ENCODE measurements at places on chromosomes 4 and X.

- no peaks in the 10 kb centered on the region for H3K27me3 ChIP-seq
- H3K4me3 ChIP-seq, result no peak overlapping the region
- no peaks in the 10 kb centered on the region for H3K36me3 ChIP-seq
- H3K4me1 ChIP-seq, result no peaks in the 10 kb centered on the region
- DNase-seq, result no peak
Measured at GRCh38 chr4:5204781-5205180, 153.5 kb downstream of the STK32B start.

DNA sequence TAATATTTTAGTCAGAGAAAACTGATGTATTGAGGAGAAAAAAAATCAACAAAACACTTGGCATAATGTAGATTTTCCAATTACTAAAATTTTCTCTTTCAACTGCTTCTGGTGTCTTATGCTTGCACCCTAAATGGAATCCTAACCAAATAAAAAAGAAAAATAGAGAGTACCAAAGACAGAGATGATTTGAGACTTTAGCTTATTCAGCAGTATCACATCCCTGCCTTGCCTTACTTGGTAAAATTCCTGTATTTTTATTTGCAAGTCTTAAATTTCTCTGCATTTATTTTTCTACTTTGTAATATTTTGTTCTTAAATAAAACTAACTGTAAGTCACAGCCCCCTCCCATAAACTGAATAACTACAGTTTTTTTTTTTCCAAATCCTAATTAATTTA lies 950.5 kb upstream of the INTU start:
- no peaks in the 10 kb centered on the region for H3K36me3 ChIP-seq
- DNase-seq, result no peak
- no peaks in the 10 kb centered on the region for H3K27me3 ChIP-seq
- H3K27ac ChIP-seq, result no peak overlapping the region
- H3K4me3 ChIP-seq, result no peak overlapping the region

- no peak overlapping the region for H3K27ac ChIP-seq
- H3K4me1 ChIP-seq, result peaks cover 4% of the 10 kb centered on the region
Measured at GRCh38 chr4:150384249-150384648, 197.7 kb upstream of the MAB21L2 start.

DNA sequence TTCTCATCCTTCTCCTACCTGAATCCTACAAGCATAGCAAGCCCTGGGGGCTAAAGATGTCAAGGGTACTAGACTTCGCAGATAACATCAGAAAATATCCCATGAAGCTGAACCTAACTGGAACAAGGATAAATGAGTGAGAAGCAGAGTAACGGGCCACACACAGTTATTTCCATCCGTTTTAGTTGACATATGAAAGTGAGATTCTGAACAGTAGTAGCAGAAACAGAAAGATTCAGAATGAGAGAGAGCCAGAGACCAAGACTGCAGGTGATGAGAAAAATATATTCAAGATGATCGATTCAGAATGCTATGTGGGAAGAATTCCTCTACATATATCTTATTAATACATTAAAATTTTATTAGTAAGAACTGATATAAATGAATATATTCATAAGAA lies 165.1 kb downstream of the TSPAN5 start:
- no peak overlapping the region for H3K27ac ChIP-seq
- no peaks in the 10 kb centered on the region for H3K27me3 ChIP-seq
- peaks cover 6% of the 10 kb centered on the region for H3K4me1 ChIP-seq
- DNase-seq, result no peak
- H3K36me3 ChIP-seq, result peaks cover 2% of the 10 kb centered on the region

GRCh38 chrX:46758163-46758955 lies 559 bp downstream of the SLC9A7 start:
- H3K27ac ChIP-seq, result peak overlapping the region; percentile 84
- H3K36me3 ChIP-seq, result peaks cover 2% of the 10 kb centered on the region
- no peaks in the 10 kb centered on the region for H3K27me3 ChIP-seq
- DNase-seq, result peak; percentile 13
- H3K4me1 ChIP-seq, result peaks cover 24% of the 10 kb centered on the region
- H3K4me3 ChIP-seq, result peak overlapping the region; percentile 97

DNA sequence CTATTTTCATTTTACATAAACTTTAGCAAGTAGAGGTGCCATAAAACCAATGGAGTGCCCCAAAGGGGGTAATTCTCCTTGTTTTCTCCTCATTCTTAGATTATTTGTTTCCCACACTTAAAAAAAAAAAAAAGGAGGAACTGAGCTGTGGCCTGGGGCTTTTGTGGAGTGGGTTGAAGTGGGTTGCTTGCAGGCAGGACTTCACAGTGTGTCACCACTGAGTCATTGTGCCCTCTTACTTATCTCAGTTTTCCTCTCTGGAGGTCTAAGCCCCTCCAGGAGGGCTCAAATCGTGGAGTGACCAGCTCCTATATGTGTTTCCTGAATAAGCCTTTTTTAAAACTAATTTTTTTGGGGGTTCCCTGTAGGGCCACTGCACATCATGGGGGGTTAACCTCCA lies 69.0 kb downstream of the SLC16A2 start:
- H3K27ac ChIP-seq, result no peak overlapping the region
- no peak overlapping the region for H3K4me3 ChIP-seq
- no peak for DNase-seq
- peaks cover 3% of the 10 kb centered on the region for H3K4me1 ChIP-seq
- H3K36me3 ChIP-seq, result no peaks in the 10 kb centered on the region

- peaks cover 11% of the 10 kb centered on the region for H3K36me3 ChIP-seq
- no peak overlapping the region for H3K4me3 ChIP-seq
- H3K27ac ChIP-seq, result peak overlapping the region; percentile 86
- H3K4me1 ChIP-seq, result peaks cover 42% of the 10 kb centered on the region
- H3K27me3 ChIP-seq, result no peaks in the 10 kb centered on the region
Measured at GRCh38 chr4:101156619-101157310, 190.6 kb downstream of the PPP3CA start.

GRCh38 chr4:151484396-151485102 lies 75.6 kb downstream of the FHIP1A start:
- no peak for DNase-seq
- H3K27me3 ChIP-seq, result peaks cover 9% of the 10 kb centered on the region
- H3K36me3 ChIP-seq, result no peaks in the 10 kb centered on the region
- H3K27ac ChIP-seq, result no peak overlapping the region
- H3K4me3 ChIP-seq, result no peak overlapping the region
- no peaks in the 10 kb centered on the region for H3K4me1 ChIP-seq

DNA sequence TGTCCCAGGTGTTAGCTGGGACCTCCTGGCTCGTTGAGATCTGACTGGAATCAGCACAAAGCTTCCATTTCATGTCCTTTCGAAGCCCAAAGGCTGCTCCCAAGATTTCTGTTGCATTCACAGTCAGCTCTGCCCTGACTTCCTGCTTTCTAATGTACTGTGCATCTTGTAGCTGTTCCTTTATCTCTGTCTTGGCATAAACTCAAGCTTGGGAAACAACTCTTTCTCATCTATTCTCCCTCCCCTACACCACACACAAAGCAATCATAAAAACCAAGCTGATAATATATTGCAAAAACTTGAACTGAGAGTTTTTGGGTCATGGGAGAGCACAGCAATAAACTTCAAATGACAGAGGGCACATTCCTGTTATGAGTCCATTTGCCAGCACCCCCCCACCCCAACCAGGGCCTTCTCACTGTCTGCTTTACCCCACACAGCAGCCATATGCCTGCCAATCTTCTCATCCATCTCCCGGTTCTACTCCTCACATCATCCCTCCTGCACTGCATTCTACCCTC lies 76.3 kb downstream of the SYNPO2 start:
- H3K36me3 ChIP-seq, result no peaks in the 10 kb centered on the region
- no peaks in the 10 kb centered on the region for H3K27me3 ChIP-seq
- no peak for DNase-seq
- H3K4me3 ChIP-seq, result no peak overlapping the region
- H3K4me1 ChIP-seq, result peaks cover 3% of the 10 kb centered on the region

GRCh38 chr4:140315970-140316369 lies 57.5 kb upstream of the SCOC start:
- no peak overlapping the region for H3K4me3 ChIP-seq
- H3K4me1 ChIP-seq, result no peaks in the 10 kb centered on the region
- peaks cover 11% of the 10 kb centered on the region for H3K27me3 ChIP-seq
- H3K36me3 ChIP-seq, result no peaks in the 10 kb centered on the region
- no peak overlapping the region for H3K27ac ChIP-seq

GRCh38 chrX:18548996-18549395 lies 122.9 kb downstream of the RS1 start:
- no peak overlapping the region for H3K4me3 ChIP-seq
- H3K27me3 ChIP-seq, result no peaks in the 10 kb centered on the region
- H3K36me3 ChIP-seq, result peaks cover 2% of the 10 kb centered on the region
- peaks cover 6% of the 10 kb centered on the region for H3K4me1 ChIP-seq
- no peak overlapping the region for H3K27ac ChIP-seq

DNA sequence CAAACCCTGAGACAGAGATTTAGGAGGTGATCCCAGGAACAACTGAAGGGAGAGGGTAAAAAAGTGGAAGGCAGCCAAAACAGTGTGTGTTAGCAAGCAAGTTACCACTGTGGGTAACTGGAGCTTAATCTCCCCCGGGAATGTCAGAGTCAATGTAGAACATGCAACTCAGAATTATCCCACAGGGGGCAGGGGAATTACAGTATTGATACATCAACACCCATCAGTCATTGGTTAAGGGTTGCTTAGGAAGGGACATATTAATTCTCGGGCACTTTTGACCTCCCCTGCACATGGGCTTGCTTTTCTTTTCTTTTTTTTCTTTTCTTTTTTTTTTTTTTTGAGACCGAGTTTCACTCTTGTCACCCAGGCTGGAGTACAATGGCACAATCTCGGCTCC lies 29.3 kb downstream of the CXorf58 start:
- no peak overlapping the region for H3K4me3 ChIP-seq
- no peaks in the 10 kb centered on the region for H3K27me3 ChIP-seq
- no peaks in the 10 kb centered on the region for H3K36me3 ChIP-seq
- H3K27ac ChIP-seq, result no peak overlapping the region
- H3K4me1 ChIP-seq, result no peaks in the 10 kb centered on the region

- no peaks in the 10 kb centered on the region for H3K36me3 ChIP-seq
- peaks cover 2% of the 10 kb centered on the region for H3K4me1 ChIP-seq
- no peak for DNase-seq
- H3K27ac ChIP-seq, result no peak overlapping the region
Measured at GRCh38 chrX:101062176-101062575, 10.3 kb upstream of the TRMT2B start.

- no peaks in the 10 kb centered on the region for H3K4me1 ChIP-seq
- H3K27ac ChIP-seq, result no peak overlapping the region
- DNase-seq, result no peak
- no peaks in the 10 kb centered on the region for H3K27me3 ChIP-seq
- H3K4me3 ChIP-seq, result no peak overlapping the region
Measured at GRCh38 chr4:81260443-81261101, 45.5 kb upstream of the PRKG2 start.

All from memory B cell (primary cell).